ENCODE measurements at places on chromosomes 12 and 14. TPM values are rescaled to one million over a fixed set of nuclear protein-coding genes. Genes with fewer than 3 reads are reported as not detected.
A peak's percentile ranks its signal among the peaks of the same experiment; 100 is the strongest.

The SMCO2 gene
- polyA plus RNA-seq, result 0.18 TPM

The LUM gene
- polyA plus RNA-seq, result 87.5 TPM

GRCh38 chr12:109580684-109581333 lies 7.2 kb downstream of the MVK start:
- DNase-seq, result no peak

- DNase-seq, result no peak
Measured at GRCh38 chr14:38743966-38744584, 359.0 kb downstream of the SEC23A start.

GRCh38 chr12:80761838-80762237 lies 45.1 kb downstream of the MYF5 start:
- DNase-seq, result no peak

- no peak for DNase-seq
Measured at GRCh38 chr14:100669011-100669412, 57.7 kb upstream of the DLK1 start.

DNA sequence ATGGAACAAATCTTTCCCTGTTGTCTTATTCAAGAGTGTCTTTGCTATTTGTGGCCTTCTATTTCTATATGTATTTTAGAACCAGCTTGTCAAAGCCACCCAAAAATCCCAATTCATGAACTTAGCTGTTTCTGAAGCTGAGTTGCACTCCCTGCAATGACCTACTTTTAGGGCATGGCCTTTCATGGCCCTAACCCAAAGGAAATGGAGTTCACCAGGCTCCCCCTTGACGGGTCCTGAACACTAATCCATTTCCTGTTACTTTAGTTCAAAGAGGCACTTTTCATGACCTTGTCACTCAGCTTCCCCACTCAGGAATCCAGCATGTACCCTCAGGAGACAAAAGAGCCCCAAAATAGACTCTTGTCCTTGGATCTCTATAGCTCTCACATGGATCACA lies 7.6 kb downstream of the TMED8 start:
- no peak for DNase-seq

- no peak for DNase-seq
Measured at GRCh38 chr12:78540606-78541336, 323.8 kb upstream of the SYT1 start.

DNA sequence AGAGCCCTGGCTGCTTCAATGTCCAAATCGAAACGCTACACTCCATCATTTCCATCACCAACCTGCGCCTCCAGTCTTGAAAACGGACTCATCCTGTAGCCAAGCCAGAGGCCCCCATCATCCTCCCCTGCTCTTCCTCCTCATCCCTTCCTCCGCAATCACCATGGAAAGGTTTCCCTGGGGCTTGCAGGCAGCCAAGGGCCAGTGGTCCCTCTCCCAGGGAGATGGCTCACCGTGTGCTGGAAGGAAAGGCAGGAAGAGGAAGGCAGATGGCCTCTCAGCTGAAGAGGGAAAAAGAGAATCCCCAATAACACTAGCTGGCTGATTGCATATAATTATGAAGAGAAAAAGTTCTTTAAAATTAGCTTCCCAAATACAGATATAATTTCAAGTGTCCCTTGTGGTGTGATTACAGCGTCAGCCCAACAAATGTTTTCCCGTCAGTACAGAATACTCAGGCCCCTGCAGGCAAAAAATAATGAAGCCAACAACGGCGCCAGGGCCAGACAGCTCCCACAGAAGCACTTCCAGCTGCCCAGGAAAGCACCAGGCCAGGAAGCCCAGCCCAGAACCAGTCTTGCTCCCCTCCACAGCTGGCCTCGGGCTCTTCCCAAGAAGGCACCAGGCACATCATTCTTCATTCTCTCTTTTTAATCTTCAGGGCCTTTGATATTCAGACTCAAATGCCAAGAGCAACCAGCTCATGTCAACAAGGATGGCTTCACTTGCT lies 24.7 kb downstream of the ITPK1 start:
- no peak for DNase-seq

GRCh38 chr12:57242691-57243454 lies 8.1 kb downstream of the STAC3 start:
- DNase-seq, result peak; percentile 78
